ENCODE measurements at places on chromosomes 2 and 18.

GRCh38 chr2:100247256-100248043 is 74.9 kb downstream of the LONRF2 start:
- peak; percentile 73 for DNase-seq

DNA sequence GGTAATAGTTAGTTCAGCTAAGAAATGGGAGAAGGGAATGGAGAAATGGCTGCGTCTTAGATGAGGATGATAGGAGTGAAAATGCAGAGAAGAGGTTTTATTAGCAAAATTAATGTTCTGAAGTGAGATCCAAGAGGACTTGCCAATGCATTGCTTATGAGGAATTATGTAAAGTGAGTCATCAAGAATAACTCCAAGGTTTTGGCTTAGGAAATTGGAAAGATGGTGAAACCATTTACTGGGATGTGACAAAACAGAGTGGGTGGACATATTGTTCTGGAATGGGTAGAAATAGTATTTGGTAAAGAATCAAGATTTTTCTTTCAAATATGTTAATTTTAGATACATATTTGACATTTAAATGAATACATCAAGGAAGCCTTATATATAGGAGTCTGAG is 306.6 kb upstream of the CYRIA start:
- no peak for DNase-seq

DNA sequence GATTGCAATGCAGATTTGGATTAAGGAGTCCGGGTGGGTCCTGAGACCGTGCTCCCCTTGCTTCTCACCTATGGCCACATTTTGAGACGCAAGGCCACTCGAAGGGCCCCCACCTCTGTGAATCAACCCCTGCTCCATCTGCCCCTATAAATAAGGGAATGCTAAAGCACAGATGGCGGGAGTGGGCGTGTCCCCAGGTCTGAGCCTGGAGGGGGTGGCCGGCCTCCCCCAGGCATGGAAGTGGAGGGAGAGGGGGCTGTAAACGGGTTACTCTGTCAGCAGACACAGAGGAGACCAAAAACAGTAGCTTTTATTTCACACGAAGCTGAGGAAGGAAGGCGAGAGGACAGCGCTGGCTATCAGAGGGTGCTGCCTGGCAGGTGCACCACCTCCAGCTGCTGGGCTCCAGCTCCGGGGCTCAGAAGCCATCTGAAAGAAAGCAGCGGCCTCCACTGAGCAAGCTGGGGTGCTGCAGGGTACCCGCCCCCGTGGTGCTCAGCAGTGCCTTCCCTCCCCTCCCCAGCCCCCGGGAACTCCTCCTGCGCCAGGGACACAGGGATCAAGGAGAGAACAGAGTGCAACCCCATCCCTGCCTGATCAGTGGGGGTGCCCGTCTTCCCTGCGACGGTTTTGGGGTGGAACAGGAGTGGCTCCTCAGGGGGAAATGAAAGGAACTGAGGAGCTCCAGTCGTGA is 56.7 kb upstream of the RAB6C start:
- no peak for DNase-seq

- DNase-seq: peak; percentile 80
Measured at GRCh38 chr2:108621087-108621559, 86.9 kb downstream of the LIMS1 start.

- no peak for DNase-seq
Measured at GRCh38 chr2:151437630-151438029, 27.9 kb downstream of the RIF1 start.

- no peak for DNase-seq
Measured at GRCh38 chr18:24491927-24492834, 31.7 kb downstream of the HRH4 start.

- no peak for DNase-seq
Measured at GRCh38 chr2:1134629-1135028, 184.0 kb downstream of the SNTG2 start.

GRCh38 chr2:77169426-77169825 is 352.8 kb downstream of the LRRTM4 start:
- no peak for DNase-seq

- no peak for DNase-seq
Measured at GRCh38 chr2:100383306-100383705, 34.2 kb downstream of the CHST10 start.

Data from cardiac septum (tissue), 1 donor.